ENCODE measurements at places on chromosomes 13 and 19.

DNA sequence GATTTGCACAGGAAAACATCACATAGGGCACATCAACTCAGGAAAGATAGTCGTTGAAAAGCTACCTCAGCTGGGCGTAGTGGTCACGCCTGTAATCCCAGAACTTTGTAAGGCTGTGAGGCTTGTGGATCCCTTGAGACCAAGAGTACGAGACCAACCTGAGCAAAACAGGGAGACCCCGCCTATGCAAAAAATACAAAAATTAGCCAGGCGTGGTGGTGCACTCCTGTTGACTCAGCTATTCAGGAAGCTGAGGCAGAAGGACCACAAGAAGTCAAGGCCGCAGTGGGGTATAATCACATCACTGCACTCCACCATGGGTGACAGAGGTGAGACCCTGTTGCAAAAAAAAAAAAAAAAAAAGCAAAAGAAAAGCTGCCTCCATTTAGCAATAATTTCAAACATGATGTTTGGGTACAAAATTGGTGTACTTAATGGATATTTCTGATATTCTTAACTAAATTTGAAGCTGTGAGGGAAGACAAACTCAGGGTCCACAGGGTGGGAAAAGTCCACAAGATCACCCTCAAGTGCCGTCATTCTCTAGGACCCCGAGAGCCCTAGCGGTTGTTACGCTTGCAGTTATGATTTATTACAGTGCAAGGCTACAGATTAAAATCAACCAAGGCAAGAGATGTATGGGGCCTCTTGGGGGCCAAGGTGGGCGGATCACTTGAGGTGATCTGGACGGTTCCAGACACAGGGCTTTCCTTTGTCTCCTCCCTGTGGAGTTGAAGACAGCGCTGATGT, 42.5 kb upstream of the LDLR start:
- no peak for DNase-seq

GRCh38 chr13:72062566-72062965, 195.6 kb upstream of the DACH1 start:
- DNase-seq = no peak

DNA sequence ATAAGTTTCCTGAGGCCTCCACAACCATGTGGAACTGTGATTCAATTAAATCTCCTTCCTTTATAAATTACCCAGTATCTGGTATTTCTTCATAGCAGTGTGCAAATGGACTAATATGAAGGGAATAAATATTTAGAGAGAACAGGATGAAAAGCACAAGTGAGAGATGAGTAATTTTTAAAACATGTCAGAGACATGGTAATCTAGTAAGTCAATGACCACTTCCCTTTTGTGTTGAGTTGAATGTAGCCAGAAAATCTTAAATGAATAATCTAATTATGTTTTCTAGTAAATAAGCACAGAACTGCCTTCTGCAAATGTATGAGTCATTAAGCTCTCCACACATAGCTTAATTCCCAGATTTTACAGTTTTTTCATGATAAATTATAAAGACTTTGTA, 524.1 kb upstream of the SLITRK5 start:
- DNase-seq = no peak

DNA sequence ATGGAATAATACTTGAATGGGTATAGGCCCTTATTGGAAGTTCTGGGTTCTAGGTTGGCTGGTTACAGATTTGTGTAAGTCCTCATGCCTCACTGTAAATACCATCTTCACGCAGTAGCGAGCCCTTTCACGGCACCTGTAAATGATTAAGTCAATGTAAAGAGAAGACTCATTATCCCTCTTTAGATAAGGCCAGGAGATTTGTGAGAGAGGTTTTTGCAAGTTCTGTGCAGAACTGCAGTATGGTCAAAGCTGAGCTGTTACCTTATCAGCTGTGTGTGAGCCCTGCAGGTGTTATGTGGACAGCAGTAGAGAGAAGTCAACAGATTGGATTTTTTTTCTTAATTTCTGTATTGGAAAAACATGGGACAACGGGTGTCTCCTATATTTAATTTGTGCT, 141.6 kb downstream of the SHISA2 start:
- no peak for DNase-seq
